ENCODE measurements at places on chromosomes 1 and 21.

GRCh38 chr1:54107131-54107530, 45.7 kb downstream of the CDCP2 start:
- DNase-seq, result no peak

DNA sequence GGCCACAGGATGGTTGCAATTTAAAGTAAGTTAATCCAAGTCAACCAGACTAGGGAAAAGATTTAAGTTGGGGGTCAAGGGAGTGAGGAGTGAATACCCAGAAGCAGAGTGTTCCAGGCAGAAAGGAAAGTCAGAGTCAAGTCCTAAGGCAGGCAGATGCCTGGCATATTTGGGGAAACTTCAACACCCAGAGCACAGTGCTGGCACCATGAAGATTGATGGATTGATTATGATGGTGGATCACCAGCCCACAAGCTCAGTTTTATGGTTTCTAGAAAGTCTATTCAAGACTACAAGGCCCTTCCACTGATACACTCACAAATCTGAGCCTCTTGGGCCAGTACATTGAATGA, 100.1 kb upstream of the DUSP10 start:
- no peak for DNase-seq

DNA sequence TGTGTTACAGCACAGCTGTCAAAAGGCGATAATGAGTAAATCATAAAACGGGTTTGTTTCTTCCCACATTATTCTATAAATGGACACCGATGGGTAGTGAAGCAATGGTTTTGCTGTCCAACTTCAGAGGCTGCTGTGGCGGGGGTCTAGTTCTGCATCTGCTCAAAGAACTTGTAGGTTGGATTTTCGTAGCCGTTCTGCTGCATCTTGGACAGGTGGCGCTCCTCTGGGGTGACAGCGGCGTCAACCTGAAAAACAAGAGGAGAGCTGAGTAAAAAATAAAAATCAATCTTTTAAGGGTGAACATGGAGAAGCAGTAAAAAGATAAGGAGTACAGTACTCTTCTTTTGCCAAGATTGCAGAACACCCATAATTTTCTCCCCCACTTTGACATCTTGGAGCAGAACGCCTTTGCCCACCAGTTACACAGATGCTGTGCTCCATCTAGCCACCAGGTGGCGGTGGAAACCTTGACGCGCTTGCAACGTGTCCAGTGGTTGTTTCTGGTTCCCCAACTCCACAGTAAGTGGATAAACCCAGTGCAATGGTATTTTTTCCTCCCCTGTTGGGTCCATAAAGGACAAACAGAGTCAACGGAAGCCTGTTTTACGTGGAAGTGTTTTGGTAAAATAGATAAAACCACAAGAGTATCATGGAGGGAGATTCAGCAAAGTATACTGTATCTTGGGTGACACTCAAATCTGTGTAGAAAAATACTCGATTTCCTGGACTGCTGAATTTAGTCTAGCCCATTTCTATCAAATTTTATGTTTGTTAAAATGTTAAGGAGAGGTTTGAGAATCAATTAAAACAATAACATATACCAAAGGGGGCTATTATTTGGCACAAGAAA, 147.0 kb downstream of the GABPA start:
- peak; percentile 66 for DNase-seq

- DNase-seq, result no peak
Measured at GRCh38 chr1:245124644-245125043, 30.1 kb upstream of the KIF26B start.

DNA sequence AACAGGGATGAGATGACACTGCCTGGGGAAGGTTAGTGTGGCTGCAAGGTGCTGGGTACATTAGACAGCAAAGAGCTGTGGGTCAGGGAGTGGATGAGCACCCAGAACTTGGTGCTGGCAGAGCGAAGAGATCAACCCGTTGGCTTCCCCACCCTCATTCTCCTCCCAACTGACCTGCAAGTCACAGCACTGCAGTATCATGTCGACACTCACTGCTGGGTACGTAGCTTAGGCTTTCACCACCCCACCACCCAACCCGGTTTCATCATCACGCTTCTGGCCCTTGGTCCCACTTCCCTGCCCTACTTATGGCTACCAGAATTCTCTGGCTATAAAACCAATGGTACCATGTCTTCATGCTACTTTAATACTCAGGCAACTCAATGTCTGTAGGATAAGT, 73.6 kb upstream of the LYST start:
- no peak for DNase-seq

DNA sequence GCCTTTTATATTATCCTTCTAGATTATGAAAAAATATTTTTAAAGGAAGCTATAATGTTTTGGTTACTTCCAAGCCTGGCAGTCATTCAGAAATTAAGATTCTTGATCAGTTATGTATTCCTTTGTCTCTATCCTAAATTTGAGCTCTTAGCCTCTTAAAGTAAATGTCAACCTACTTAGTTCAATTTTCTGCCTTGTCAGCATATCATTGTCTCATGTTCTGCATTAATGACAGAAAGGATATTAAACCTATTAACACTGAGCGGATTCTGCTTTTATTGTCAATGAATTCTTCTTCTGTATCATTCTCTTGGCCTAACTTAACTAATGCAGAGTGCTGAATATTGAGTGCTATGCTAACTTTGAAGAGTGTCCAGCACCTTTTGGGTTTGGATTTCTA, 56.0 kb downstream of the SDCCAG8 start:
- DNase-seq, result no peak

GRCh38 chr1:248828845-248829244, 3.1 kb upstream of the SH3BP5L start:
- no peak for DNase-seq

DNA sequence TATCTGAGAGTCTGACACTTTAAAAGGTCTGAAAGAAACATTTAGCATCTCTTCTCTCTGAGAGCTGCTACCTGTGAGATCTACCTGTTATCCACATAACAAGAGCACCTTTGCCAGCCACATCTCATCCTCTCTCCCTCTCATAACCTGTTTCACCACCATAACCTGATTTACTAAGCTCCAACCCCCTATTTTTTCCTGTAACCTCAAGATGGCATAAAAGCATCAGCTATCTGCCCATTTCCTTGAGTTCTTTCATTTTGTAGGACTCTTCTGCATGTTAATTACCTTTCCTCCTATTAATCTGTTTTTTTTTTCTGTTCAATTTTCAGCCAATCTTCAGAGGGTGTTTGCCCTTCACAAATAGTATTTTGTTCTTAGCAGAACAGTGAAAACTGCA, 136.5 kb upstream of the KCNK1 start:
- no peak for DNase-seq

- DNase-seq, result no peak
Measured at GRCh38 chr1:178241837-178242236, 147.9 kb downstream of the RASAL2 start.

- DNase-seq, result no peak
Measured at GRCh38 chr21:38468989-38469388, 29.3 kb downstream of the ERG start.

DNA sequence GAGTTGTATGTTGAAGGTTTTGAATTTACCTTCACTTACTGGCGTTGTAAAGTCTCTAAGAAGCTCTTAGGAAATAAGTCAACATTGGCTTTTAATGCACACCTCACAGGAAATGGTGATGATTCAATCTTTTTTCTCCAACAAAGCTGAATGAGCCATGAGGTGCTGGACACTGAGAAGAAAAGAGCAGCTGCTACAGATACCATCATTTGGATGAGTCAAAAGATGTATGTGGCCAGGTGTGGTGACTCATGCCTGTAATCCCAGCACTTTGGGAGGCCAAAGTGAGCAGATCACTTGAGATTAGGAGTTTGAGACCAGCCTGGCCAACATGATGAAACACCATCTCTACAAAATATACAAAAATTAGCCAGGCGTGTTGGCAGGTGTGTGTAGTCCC, 3.3 kb upstream of the IL23R start:
- DNase-seq, result no peak

GRCh38 chr1:93437976-93438605, 9.8 kb upstream of the FNBP1L start:
- DNase-seq, result no peak

GRCh38 chr1:46455951-46456350, 33.7 kb upstream of the DMBX1 start:
- DNase-seq, result no peak

GRCh38 chr1:17759114-17759513, 4.0 kb downstream of the ACTL8 start:
- no peak for DNase-seq

- DNase-seq, result no peak
Measured at GRCh38 chr1:111503585-111504060, at the start of the genes ADORA3 and TMIGD3. Gene ADORA3 (minus strand): TSS chr1:111503633. CDS start chr1:111503354, 279 bp downstream. Gene TMIGD3 (minus strand): TSS chr1:111503633. CDS start chr1:111503354, 279 bp downstream.

- DNase-seq, result peak; percentile 28
Measured at GRCh38 chr1:218521414-218522169, 176.5 kb downstream of the TGFB2 start.

- DNase-seq, result no peak
Measured at GRCh38 chr1:27634985-27635367, at the start of gene FGR. Gene FGR (minus strand): TSS chr1:27635185. CDS start chr1:27623916, 11,269 bp downstream.

DNA sequence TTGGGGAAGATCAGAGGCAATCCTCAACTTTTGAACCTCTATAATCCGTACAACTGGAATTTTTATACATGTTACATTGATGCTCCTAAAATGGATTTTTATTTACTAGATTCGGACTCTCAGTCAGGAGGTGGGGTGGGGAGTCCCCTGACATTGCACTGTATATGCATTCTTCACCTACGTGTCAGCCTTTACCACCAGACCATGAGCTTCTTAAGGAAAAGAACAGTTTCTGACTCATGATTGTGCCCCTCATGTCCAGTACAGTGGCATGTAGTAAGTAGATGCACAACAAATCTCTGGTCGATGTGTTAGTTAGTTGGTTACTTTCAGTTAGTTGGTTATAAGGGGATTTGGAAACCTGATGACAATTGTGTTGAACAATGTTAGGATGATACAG, 15.4 kb downstream of the LPAR3 start:
- no peak for DNase-seq

DNA sequence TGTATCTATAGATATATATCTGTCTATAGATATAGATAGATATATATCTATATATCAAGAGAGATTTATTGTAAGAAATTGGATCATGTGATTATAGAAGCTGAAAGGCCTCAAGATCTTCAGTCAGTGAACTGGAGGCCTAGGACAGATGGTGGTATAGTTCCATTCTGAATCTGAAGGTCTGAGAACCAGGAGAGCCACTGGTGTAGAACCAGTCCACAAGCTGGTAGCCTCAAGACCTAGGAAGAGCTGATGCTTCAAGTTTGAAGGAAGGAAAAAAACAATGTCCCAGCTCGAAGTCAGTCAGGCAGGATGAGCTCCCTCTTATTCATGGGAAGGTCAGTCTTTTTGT, 213.2 kb upstream of the JUN start:
- no peak for DNase-seq

DNA sequence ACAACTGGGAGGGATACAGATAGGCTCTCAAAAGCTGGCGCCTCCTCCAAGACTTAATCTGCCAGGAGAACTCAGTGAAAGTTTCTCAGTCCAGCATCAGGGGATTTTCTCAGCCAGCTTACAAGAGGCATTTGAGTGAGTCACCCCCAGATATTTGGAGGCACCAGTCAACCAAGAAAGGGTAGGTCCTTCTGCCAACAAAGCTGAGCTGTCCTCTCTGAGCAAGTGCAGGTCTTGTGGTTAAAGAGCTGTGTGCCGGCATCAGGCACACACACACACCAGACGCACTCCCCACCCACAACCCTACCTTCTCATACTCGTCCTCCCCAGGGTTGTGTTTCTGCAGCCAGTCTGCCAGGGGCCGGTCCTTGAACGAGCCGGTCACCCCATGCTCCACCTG, 27.0 kb upstream of the PPP1R15B start:
- DNase-seq, result no peak

DNA sequence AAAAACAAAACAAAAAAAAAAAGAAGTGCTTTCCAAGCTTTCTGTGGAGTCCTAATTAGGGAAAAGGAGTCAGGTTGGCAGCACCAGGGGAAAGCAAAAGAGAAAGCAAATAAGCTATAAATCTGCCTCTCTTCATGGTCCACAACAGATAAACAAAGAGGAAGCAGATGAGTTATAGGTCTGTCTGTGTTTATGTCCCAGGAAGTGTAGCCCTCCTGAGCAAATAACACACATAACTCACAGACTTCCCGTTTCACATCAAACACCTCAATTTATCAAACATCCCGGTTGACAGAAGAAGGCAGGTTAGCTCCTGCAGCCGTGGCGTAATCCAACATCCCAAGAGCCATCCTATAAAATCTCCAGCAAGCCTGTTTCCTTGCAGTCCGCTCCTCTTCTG, 5.6 kb upstream of the SLC2A5 start:
- no peak for DNase-seq

DNA sequence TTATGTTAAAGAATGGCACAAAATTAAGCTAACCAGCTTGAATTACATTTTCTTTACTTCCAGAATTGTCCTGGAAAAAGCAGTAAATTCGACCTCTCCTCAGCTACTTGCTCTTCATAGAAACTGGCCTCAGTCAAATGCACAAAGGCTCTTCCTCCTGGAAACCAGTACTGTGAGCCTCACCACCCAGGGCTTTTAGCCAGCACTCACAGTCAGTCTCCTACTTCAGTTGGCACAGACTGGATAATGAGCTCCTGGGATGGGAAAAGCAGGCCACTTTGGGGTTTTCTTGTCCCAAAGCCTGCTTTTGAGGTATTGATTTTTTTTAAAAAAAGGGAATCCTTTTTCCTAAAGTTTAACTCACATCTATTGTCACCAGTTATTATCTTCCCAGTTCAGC, 40.4 kb downstream of the SCYL3 start:
- no peak for DNase-seq

- no peak for DNase-seq
Measured at GRCh38 chr1:6294890-6295556, 34.1 kb upstream of the GPR153 start.

All from activated naive CD8-positive, alpha-beta T cell treated with anti-CD3 and anti-CD28 coated beads, Interleukin-2, amount 10 ng/mL, durations not matched to agents 7 days and 5 days (primary cell).